ENCODE measurements at places on chromosomes 7 and 10.

- DNase-seq: no peak
Observed at GRCh38 chr7:149109969-149110368, 16.2 kb downstream of the ZNF425 start.

DNA sequence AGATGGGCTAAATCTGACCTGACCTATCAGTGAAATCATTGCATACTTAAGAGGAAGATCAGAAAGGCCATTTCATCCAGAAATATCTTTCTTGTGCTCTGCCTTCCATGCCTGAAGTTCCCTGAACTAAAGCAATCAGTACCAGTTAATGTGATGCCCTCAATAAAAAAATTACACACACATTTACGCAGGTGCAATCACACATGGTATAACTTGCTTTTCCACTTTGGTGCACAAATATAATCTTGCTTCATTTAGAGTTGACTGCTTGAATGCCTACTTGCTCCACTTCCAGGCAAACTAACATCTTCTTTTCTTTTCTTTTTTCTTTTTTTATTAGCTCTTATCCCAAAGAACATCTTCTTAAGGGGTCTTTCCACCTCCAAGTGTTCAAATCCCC, 58.3 kb upstream of the KIF5B start:
- no peak for DNase-seq

DNA sequence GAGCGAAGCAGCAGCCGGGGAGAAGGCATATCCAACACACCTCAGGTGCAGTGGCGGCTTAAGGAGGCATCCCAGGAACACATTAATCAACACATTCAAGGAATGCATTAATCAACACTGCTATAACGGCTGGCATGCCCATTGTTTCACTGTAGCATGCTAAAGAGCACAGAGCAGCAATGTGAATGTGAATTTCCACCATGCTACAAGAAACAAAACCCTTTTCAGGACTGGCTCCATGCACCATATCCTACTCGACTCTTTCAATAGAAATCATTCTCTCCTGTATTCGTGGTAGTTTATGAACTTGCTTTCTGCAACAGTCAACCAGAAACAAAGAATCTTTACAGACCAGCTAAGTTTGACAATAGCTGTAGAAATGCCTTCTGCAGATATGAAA, 149.0 kb downstream of the NRCAM start:
- no peak for DNase-seq

- DNase-seq: no peak
Observed at GRCh38 chr7:20140291-20141001, 76.7 kb downstream of the MACC1 start.

- no peak for DNase-seq
Observed at GRCh38 chr7:120742372-120742771, 115.6 kb downstream of the TSPAN12 start.

DNA sequence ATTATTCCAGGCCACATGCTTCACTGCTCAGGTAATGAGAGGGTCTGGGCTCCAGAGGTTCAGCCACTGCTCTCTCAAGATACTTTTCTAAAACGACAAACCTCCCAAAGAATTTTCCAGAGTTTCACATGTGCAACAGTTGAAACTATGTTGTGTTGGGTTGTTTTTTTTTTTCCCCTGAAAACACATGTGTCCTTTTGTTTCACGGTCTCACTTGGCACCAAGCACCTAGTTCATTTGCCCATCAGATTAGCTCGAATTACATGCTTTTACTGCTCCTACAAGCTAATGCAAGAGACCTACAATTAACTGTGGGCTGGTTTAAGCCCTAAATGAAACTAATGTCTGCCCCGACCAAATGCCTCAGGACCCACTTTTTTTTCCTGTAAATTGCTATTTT, 313.3 kb downstream of the FGFR2 start:
- DNase-seq: no peak

DNA sequence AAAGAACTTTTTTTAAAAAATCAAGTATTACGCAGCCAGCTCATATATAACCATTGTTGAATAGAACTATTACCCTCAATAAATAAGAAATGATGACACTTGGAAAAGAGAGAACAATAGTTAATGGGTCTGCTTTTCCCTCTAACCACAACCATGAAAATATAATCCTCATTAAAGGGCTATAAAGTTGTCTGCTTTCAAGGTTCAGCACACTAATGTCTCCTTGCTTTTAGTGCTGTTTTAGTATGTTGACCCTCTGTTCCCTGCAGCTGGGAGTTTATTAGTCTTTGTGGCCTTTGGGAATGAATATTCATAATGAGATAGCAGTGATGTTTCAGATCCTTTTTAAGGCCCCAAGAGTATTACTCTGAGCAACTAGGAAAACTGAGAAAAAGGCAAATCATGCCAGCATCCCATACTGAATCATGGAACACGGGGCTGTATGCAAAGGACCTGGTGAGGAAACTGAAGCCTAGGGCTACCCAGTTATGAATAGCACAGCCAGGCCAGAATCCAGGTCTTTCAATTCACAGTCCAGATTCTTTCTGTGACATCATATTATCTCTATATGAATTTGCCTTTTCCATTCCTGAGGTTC, 332.0 kb upstream of the LRGUK start:
- DNase-seq: no peak
